ENCODE measurements at places on chromosomes 2 and 18.

DNA sequence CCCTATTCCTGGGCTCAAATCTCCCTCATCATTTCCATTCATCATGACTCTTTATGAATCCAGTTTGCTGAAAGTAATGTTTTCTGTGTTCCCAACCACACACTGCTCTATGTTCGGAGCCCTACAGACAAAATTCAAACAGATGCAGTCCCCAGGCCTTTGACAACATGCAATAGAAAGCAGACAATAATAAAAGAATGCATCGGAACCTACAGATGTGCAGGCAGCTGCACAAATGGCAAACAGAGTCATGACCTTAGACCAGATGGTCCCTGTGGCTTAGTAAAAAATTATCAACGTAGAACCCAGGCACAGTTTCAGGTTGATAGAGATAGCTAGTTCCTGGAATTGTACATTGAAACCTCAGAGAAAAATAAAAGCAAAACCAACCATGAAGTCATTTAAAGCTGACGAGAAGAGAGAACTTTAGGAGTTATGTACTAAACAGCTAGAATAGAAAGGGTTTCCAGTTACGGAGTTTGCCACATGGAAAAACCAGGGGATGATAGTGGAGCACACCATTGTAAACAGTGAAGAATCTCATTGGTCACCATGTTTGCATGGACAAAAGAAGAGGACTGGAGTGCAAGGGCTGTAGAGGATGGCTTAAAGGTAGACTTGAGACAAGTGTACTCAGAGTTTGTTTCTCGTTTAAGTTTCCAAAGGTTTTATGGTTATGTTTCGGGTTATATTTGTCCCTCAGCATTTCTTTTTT lies 23.2 kb upstream of the ACVR1 start:
- no peak for DNase-seq

- no peak for DNase-seq
Measured at GRCh38 chr2:2890246-2890645, 487.4 kb downstream of the EIPR1 start.

DNA sequence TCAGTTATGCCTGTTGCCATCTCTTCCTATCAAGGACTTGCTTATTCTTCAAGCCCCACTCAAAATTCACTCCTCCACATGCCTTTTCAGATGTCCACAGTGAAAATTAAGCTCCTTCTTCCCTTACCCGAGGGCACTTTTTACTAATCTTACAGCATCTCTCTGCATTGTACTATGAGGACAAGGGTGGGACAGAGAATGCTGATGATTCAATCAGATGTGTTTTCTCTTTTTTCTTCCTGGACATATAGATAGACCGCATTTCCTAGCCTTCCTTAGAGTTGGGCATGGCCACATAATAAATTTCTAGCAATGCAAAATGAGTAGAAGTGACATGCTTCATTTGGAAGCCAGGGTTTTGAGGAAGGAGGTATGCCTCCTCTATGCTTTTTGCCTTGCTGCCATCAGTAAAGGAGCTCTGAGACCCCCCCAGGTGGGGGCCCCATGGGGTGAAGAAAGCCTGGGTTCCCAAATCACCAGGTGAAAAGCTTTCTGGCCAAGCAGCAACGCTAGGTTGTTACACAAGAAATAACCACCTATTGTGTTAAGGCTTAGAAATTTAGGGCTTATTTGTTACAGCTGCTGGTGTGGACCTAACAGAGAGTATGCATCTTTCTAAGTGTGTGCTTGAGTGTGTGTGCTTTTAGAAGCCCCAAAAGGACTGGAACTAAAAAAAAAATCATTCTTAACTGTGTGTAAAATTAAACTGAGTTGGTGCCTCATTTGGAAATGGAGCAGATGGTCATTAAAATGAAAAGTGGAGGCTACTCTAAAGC lies 424.5 kb downstream of the STK39 start:
- no peak for DNase-seq

- no peak for DNase-seq
Measured at GRCh38 chr2:165572151-165572550, 102.7 kb downstream of the CSRNP3 start.

- no peak for DNase-seq
Measured at GRCh38 chr2:40400336-40400953, 51.4 kb downstream of the SLC8A1 start.

- DNase-seq = peak; percentile 75
Measured at GRCh38 chr2:138060301-138060635, 96.0 kb downstream of the HNMT start.

DNA sequence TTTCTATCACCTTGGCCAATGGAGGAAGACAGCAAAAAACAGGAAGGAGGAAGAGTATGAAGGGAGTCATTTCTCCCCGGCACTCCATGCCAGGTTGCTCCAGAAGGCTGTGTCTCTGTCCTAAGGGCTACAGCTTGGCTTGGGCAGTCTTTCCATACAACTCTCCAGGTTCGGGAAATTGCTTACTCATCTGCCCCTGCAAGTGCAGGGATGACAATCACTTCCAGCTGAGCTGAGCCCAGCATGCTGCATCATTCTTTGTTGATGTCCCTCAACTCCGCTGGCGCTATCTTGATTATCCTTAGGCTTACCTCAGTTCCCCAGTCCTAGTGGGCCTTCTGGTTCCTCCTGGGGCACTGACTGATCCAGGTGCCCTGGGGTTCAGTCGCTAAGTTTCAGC lies 86.9 kb upstream of the COPS8 start:
- no peak for DNase-seq

DNA sequence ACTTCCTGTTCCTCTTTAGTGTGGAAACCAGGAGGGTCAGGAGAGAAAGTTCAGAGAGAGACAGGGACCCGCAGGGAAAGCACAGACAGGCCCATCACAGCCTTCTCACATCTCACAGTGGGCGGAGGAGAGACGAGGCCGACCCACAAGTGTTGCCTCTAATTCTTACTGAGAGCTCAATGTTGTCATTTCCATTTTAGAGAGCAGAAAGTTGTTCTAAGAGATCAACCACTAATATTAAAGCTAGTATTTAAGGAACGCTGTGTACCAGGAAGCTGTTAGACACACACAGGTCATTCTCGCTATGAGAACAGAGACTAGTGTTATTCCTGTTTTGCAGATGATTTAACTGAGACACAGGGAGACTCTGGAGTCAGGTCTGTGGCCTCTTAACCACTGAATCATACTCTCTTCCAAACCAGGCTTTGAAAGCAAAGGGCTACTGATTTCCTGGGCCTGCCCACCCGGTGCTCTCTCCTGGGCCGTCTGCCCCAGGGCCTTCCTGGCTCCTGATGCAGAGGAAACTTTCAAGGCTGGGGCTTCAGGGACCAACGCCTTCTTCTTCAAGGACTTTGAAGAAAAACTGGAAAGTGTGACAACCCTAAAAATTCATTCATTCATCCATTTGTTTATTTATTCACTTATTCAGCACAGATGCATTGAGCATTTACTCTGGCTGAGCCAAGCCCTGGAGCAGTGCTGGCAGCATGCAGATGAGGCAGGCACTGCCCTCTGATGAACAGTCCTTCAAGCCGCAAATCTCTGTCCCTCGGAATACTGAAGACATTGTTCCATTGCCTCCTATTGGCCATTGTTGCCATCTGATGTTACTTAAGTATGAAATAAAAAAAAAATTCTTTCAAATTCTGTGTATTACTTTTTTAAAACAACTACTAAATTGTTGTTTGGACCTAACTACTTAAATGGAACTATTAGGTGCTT lies 37.2 kb upstream of the BIN1 start:
- DNase-seq = no peak

DNA sequence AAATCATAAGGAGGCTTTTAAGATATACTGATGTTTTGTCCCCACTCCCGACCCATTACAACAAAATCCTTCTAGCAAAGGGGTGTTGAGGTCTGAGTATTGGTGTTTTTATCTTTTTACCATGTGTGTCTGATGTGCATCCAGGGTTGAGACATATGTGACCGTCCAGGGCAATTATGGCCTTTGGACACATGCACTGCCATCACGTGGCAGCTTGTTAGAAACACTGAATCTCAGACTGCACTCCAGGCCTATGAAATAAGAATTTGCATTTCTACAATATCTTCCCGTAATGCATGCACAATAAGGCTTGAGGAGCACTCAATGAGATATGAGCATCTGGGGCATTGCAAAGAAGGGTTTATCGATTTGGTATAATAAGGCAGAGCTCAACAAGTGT lies 235.1 kb upstream of the ZNF804A start:
- no peak for DNase-seq

DNA sequence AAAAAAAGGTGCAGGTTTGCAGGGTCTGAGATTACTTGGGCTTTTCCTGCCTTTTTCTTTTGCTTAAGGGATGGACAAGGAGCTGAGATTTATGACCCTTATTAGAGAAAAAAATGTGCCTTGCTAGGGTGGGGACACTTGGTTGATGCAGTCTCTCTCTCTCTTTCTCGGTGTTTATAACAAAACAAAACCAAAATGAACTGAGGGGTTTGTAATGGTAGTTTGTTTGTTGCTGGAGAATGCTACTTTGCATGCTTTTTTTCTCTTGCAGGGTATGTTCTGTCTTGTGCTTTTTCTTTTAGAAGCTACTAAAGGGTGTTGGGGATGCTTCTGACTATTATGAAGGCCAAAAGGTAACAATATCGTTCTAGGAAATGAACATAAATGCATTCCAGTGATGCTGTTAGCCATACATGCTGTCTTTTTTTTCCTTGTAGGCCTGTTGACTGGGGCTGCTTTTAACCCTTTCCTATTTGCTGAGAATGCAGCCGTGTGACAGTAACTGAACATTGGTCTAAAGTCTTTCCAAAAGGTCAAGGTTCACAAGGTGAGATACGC lies 435 bp downstream of the ZNF532 start:
- DNase-seq = no peak

Measured in common myeloid progenitor, CD34-positive (primary cell).